Putamen (tissue), 1 donor: ENCODE measurements at places on chromosomes 1 and 21.

- DNase-seq = no peak
These were observed 39.4 kb downstream of the LTN1 start for GRCh38 chr21:28953247-28953646.

- no peak for DNase-seq
These were observed 103.2 kb upstream of the CHRM3 start for GRCh38 chr1:239283216-239283615.

- DNase-seq = no peak
These were observed 22.2 kb downstream of the FNDC5 start for GRCh38 chr1:32848354-32849063.

GRCh38 chr1:19809044-19809750 lies 5.9 kb downstream of the RNF186 start:
- DNase-seq = no peak

DNA sequence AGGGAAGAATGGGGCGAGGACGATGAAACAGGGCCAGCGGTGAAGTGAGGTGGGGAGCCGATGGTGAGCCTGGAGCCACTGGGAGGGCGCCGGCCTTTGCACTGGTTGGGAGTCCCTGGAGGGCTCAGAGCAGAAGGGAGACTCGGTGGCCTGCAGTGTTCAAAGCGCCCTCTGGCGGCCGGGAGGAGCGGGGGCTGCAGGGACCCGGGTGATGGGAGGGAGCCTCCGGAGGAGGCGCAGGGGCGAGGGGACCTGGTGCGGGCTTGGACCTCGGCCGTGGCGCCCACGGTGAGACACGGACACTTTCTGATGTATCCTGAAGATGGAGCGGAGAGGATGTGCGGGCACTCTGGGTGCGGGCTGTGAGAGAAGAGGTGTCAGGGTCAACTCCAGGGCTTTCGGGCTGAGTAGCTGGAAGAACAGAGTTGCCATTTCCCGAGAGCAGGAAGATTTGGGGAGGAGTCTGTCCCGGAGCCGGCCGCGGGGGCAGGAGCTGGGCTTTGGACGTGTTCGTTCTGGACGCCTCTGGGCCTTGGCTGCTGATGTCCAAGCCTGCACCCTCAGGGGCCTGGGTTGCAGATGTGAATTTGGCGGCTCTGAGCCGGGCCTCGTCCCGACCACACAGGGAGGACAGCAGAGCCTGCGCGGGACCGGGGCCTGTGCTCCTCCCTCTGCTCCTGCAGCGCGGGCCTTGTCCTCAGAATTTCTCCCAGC lies 29.7 kb downstream of the HEYL start:
- DNase-seq = peak; percentile 15

- DNase-seq = no peak
These were observed 249.6 kb downstream of the PTPRC start for GRCh38 chr1:198888379-198888943.

DNA sequence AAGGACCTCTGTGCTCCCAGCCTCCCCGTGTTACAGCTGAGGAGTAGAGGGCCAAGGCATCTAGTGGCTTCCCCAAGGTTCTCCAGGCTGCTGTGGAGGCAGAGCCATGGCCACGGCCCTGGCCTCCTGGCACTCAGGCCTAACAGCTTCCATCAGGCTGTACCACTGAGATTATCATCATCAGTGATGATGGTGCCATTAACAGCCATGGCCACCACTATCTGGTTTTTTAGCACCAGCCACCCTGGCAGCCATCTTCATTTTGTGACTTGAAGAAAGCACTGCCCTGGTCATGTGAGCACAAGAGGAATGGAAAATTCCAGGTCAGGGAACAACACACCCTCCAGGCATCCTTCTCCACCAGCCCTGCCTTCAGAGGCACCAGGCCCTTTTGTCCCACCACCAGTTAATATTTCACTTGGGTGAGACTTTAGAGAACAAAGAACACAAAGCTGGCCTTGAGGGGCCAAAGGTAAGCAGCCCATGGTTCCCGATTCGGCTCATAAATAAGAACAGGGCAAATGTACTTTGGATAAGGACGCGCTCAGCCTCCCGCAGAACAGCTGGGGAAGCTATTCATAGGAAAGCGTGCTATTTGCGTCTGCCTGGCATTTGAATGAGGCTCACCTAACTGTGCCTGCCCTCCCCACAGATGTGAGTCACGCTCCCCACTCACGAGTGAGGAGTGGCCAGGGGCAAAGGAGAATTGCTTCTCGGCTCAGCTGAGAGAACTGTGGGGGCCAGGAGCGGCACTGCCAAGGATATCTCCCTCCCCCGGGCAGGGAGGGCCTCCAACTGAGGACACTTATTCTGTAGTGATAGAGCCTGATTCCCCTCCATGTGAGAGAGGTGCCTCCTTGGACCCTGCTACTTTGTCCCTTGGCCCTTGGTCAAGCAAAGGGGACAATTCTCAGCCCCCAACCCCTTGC lies 95.6 kb downstream of the CD58 start:
- DNase-seq = no peak

GRCh38 chr1:46274225-46275029 lies 26.9 kb downstream of the RAD54L start:
- DNase-seq = no peak

- peak; percentile 40 for DNase-seq
These were observed 141.1 kb downstream of the TOMM20 start for GRCh38 chr1:234987415-234988154.

DNA sequence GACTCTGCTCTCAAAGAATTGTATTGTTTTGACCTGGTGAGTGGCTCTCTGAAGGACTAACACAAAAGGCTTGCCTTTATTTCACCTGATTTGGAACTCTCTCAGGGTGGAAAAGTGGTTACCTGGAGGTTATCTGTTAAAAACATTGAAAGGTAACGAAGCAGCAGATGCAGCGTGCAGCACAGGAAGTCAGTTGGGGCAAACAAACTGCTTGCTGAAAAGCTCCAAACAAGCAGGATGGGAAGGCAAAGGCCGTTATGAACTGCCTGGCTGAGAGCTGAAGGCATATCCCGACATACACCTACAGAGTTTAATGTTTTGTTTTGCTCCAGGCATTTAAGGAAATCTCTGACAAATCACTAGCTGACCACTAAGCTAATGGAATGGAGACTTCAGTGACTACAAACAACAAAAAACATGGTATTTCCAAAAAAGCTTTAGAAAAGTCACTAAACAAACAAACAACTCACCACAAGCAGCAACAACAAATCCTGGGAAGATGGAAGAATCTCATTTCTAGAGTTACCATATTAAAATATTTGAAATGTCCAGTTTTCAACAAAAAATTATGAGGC lies 44.3 kb upstream of the BATF3 start:
- no peak for DNase-seq

GRCh38 chr21:38284216-38284615 lies 27.4 kb downstream of the KCNJ15 start:
- no peak for DNase-seq

GRCh38 chr1:217089361-217090014 lies 366.3 kb upstream of the ESRRG start:
- DNase-seq = peak; percentile 71

DNA sequence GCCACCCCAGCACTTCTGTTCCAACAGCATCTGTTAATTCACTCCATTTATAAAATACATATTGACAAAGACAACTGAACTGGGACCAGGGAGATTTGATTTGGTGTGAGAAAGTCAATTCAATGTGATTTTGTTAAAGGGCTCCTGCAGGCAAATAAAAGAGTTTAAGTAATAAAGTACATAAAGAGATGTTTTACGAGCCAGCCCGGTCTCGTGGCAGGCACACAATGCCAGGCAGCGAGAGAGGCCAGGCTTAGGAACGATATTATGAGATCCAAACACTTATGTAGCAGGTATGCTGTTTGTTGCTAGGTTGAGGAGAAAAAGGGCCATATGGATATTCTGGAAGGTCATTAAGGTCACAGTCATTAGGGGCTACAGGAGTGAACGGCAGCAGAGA lies 227.1 kb downstream of the KCTD3 start:
- no peak for DNase-seq

GRCh38 chr1:220579317-220579716 lies 51.4 kb downstream of the MARK1 start:
- no peak for DNase-seq

- DNase-seq = no peak
These were observed 229.3 kb downstream of the USH2A start for GRCh38 chr1:216193839-216194443.

GRCh38 chr1:204331847-204332487 lies 27.8 kb downstream of the PLEKHA6 start:
- no peak for DNase-seq

GRCh38 chr1:232476538-232476950 lies 153.4 kb downstream of the SIPA1L2 start:
- DNase-seq = no peak

GRCh38 chr1:229409616-229410369 lies 24.1 kb downstream of the ACTA1 start:
- DNase-seq = no peak

- DNase-seq = no peak
These were observed 88.7 kb downstream of the WDR4 start for GRCh38 chr21:42790520-42791065.

GRCh38 chr1:54681358-54681757 lies 34.3 kb upstream of the TTC4 start:
- DNase-seq = no peak

- DNase-seq = no peak
These were observed 2.1 kb downstream of the CDC7 start for GRCh38 chr1:91502672-91503184.

DNA sequence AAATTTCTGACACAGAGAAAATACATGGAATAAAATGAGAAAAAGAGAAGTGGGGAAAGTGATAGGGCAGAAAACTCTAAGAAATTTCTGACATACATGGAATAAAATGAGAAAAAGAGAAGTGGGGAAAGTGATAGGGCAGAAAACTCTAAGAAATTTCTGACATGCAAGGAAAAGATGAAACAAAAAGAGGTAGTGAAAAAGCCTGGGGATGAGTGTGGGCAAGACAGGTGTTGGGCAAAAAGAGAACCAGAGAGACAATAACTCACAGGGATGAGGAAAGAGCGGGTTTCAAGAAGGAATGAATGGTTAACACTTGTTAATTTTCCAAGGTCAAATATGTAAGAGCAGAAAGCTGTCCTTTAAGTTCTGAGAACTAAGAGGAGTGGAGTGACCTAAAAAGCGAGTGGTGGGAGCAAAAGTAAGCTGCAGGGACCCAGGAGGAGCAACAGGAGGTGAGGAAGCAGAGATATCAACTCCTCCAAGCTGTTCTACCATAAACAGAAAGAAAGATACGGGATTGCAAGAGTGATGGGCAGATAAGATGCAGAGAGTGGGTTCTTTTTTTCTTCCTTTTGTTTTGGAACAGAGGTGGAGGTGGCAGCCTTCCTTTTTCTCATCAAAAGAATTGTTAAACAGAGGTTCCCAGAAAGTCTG lies 29.9 kb upstream of the EXO1 start:
- no peak for DNase-seq

- no peak for DNase-seq
These were observed 109.8 kb downstream of the GLIS1 start for GRCh38 chr1:53629101-53629691.

- DNase-seq = no peak
These were observed 22.6 kb downstream of the PDXK start for GRCh38 chr21:43741423-43742096.

DNA sequence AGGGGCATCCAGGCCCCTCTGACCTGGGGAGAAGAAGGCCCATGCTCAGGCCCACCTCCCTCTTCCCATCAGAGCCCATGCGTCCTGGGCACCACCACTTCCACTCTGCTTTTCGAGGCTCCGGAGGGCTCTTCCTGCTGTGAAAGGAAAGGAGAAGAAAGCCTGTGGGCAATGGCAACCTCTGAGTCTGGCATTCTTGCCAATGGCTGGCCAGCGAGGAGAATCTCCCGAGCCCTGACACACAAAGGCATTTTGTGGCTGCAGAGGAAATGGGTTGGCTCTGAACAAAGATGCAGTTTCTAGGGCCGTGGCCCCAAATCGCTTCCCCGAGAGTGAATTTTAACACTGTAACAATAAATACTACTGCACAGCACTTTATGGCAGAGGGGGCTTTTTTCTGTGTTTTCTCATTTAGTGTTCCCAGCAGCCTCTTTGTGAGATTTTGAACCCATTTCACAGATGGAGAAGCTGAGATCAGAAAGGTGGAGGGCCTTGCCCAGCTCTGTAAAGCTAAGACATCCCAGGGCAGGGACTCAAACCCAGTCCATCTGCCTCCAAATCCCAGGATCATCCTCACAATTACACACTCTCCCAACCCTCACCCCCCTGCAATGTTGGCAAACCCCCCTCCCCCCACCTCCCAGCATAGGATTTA lies 35.7 kb upstream of the TMEM51 start:
- no peak for DNase-seq

DNA sequence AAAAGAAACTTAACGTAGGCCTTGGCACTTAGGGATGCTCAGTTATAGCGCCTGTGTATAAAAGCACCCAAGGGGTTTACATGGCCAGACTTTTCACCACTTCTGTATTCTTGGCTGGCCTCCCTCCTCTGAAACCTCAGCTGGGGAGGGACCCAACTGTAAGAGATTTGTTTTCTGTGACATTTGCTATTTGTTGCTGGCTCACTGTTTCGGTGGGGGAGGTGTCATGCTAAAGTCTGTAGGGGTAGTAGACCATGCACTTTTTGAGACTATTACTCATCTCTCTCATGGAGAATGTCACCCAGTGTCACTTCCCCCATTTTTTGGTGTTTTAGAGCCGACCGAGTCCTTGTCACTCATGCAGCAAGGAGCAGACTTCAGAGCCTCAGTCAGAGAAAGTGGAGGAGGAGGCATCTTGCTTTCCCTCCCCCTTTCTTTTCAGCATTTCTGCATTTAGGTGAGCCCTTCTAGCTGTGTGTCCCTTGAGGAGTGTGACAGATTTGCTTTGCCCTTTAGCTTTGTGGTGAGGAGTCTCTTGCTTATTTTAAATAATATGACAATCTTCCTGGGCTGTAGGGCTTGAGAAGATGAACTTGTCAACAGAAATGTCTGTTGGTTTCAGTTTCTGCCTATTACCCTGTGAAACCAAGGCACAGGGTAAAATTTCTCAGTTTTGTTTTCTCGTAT lies 160.1 kb downstream of the FASLG start:
- peak; percentile 47 for DNase-seq

- no peak for DNase-seq
These were observed 14.2 kb downstream of the ABCA4 start for GRCh38 chr1:94106716-94107115.

DNA sequence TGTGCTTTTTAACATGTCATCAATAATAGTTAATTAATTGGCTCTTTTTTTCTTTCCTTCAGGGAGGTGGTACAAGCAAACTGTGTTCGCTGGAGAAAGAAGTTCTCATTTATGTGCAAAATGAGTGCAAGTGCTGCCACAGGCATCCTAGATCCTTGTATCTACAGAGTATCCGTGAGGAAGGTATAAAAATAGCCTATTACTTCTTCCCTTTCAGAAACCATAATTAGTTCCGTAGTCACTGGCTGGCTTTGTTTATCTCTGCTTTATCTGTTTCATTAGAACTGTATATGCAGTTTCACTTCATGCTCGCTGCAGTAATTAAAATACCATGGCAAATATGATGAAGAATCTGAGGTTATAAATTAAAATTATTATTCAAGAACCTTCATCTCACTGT lies 40.6 kb downstream of the EEIG2 start:
- DNase-seq = no peak

DNA sequence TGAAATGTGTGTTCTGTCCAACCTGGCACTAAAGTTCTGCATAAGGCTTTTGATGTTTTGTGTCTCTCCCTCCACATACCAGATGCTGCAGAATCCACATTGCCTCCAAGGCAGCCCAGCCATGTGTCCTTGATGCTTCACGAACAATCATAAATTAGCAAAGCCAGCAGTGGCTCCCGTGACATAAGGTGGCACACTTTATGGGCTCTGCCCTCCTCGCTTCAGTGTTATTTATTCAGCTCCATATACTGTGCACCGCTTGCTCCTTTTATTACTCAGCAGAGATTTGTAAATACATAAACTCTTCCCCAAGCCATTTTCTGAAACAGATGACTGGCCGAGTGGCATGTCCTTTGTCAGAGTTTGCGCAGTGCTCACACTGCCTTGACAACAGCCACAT lies 112.8 kb upstream of the SLC35F3 start:
- DNase-seq = no peak

- peak; percentile 5 for DNase-seq
These were observed 30.5 kb upstream of the FGGY start for GRCh38 chr1:59266180-59266926.
